Testis (tissue), 5 donors: ENCODE measurements at places on chromosomes 3 and 15.

GRCh38 chr15:69084404-69085030 is 70.0 kb downstream of the NOX5 start:
- DNase-seq: no peak

GRCh38 chr3:101219842-101220560 is 100.4 kb downstream of the IMPG2 start:
- no peak for DNase-seq

- no peak for DNase-seq
Measured at GRCh38 chr3:59563072-59563605, 513.3 kb upstream of the CFAP20DC start.

DNA sequence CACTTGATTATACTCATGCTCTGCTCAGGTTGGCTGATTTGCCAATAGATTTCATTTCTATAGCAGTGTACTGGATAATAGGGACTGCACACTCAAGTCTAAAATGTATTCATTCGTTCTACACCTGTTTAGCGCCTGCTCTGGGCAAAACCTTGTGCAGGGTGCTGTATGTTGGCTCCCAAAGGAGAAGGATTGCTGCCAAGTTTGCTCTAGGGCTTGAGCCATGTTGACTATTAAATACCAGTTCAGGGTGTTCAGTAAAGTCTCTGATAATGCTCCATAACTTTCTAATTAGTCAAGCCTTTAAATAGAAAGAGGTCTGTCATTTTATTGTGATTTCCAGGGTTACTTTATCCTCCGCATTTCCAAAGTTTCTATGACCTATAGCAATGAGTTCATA is 470.2 kb downstream of the MAGI1 start:
- DNase-seq: no peak

DNA sequence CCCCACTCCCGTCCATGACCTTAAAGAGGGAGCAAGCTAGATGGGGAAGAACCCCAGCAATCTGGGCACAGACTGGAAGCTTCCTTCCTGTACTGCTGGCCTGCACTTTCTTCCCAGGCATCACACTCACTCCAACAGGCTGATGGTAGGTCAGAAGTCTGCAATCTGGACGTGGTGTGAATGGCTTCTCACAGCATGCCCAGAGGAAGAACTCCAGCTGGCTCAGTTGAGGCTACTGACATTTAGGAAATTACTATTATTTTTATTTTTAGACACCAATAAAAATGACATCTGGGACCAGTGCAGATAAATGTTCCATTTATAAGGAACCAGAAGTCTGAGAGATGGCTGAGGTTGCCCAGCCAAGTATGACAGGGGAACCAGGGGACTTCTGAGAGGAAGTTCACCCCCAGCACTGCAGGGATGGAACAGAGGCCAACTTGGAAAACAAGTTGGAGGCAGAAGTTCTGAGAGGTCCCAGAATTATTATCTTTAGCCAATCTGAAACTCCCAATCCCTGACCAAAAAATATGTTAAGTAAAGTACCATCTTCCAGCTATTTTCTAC is 163.8 kb upstream of the CTNNB1 start:
- no peak for DNase-seq

GRCh38 chr15:40407330-40407990 is 1.9 kb downstream of the IVD start:
- no peak for DNase-seq

DNA sequence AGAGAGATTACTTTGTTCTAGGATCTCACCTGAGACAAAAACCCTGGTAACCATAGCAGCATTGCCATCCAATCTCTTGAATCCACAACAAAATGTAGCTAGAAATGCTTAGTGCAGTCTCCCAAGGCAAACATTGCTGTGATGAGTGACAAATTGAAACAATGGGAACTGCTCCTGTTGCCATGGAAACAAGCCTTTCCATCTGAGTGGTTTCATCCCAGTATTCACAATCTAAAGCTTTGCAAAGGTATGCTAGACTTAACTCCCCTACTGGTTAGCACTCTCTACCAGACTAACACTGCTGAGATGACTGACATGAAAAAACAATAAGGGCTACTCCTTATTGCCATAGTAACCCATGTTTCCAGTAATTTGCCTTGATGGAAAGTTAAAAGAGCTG is 172.6 kb upstream of the CNTN3 start:
- DNase-seq: no peak

DNA sequence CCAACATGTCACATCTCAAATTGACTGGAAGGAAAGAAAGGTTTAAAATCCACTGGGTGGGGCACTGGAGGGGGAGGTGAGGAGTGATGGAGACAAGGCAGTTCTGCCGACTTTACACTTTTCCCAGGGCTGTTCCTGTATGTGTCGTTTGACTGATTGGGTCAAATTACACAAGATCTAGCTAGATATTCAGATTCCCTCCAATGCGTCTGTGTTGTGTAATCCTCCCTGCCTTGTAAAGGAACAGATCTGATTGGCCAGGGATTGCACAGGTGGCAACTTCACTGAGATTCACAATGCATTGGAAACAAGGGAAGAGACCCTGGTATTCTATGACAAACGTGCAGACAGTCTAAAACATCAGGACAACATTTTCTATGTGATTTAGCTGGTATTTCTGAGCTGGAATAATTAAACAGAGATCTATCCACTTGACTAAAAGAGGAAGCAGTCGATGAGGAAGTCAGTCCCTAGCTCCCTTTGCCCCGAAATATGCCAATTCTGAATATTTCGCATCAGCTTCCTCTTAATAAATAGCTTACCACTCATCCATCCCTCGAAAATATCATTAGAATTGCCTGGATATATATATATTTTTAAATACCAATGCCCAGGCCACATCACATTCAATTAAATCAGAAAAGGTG is 312.9 kb downstream of the RORA start:
- DNase-seq: no peak

GRCh38 chr3:59913645-59914044 is 863.8 kb upstream of the CFAP20DC start:
- no peak for DNase-seq

- DNase-seq: no peak
Measured at GRCh38 chr3:123333401-123333800, 115.5 kb downstream of the ADCY5 start.

DNA sequence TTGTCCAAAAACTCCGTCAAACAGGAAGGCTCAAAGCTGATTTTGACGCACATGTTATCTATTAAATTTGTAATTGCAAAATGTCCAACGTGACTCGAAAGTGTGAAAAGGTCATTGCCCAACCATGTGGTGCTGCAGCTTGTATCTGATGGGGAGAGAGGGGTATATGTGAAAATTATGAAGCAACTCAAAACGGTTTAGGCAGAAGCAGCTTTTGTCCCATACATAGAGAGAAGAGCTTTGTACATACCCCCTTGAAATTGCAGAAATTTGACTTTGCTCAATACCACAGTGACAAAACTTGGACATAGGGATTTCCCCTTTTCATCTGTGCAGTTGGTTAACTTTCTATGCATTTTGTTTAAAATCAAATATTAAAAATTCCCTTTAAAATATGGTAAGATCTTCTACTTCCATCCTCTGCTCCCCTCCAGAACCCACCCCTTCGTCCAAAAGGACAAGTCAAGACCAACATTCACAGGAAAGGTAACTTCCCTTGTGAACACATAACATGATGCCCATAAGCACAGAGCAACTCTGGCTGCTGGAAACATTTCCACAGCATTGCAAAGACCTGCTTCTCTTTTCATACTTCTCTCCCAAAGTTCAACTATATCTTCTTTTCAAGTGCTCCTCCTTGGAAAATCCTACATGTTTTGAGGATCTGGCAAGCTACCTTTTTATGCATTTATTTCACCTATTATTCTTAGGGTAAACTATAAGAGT is 253.7 kb upstream of the THBS1 start:
- no peak for DNase-seq

GRCh38 chr3:78070188-78070587 is 1030.3 kb downstream of the ROBO2 start:
- no peak for DNase-seq

DNA sequence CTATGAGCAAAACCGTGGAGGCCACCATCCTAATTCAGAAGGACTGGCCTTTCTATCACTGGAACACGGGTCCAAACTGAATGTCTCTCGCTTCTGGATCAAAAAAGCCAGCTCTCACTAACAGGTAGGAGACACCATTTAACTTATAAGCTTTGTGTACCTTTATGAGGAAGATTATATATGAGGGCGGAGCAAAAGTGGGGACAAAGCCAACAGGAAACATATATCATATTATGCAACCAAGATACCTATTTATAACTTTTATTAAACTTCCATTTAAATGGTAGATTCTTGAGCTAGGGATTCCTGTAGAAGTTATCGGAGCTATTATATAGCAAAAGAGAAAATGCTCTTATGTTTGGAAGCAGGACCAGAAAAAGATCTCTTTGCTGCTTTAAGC is 78.4 kb downstream of the IGF2BP2 start:
- no peak for DNase-seq

DNA sequence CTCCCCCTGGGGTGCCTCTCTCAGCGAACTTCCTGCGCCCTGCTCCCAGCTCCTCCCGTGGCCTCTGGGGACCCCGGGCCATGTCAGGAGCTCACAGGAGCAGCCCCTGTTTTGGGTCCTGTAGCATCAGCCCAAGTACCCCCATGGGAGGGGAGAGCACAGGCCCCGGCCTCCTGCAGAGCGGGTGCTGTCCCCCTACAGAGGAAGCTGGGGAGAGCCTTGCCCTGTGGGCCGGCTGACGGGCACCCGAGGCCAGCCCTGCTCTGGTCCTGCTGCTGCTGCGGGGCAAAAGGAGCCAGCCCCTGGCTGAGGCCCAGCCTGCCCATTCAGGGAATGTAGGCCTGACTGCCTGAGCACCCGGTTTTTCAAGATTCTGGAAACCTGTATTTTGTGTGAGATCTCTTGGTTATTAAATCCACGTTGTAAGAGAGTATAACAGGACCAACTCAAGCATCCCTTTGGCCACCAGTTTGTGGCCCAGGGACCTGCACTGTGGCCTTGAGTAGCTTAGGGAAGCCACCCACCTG is 12.4 kb downstream of the PLXNA1 start:
- DNase-seq: no peak

GRCh38 chr3:26237036-26237682 is 385.4 kb upstream of the LRRC3B start:
- DNase-seq: no peak

DNA sequence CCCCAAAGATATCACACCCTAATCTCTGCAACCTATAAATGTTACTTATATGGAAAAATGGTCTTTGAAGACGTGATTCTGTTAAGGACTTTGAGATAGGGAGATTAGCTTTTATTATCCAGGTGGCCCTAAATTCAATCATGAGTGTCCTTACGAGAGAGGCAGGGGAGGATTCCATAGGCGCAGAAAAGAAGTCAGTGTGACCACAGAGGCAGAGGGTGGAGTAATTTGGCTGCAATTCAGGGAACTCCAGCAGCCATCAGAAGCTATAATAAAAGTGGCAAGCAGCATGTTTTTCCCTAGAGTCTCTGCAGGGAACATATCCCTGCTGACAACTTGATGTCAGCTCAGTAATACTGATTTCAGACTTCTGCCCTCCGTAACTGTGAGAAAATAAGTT is 315.2 kb upstream of the ROBO2 start:
- no peak for DNase-seq

DNA sequence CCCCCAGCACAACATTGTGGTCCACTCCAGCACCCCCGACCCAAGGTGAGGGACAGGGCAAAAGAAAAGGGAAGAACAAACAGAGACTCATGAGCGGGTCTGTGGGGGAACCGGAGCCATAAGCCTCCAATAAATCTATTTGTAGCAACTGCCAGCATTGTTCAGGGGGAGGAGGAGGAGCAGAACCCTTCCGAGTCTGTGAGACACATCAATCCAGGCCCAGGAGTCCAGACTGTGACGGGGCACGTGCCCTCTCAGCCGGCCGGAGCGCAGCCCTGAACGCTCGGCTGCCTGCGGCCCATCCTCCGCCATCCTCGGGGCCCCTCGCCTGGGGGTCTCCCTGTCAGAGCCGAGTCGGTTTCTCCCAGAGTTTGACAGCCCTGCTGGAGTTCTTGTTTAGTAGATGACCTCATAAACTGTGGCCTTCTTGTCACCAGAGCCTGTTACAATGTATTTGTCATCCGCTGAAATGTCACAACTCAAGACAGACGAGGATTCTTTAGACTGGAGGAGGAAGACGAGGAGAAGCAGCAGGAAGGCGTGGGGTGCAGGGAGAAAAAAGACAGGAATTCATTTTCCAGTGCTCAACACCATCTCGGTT is 47.9 kb downstream of the TLE3 start:
- peak; percentile 82 for DNase-seq

- DNase-seq: peak; percentile 60
Measured at GRCh38 chr3:42701371-42702065, 1.1 kb downstream of the HHATL start.

GRCh38 chr3:100335434-100335833 is 877 bp downstream of the NIT2 start:
- DNase-seq: peak; percentile 22

DNA sequence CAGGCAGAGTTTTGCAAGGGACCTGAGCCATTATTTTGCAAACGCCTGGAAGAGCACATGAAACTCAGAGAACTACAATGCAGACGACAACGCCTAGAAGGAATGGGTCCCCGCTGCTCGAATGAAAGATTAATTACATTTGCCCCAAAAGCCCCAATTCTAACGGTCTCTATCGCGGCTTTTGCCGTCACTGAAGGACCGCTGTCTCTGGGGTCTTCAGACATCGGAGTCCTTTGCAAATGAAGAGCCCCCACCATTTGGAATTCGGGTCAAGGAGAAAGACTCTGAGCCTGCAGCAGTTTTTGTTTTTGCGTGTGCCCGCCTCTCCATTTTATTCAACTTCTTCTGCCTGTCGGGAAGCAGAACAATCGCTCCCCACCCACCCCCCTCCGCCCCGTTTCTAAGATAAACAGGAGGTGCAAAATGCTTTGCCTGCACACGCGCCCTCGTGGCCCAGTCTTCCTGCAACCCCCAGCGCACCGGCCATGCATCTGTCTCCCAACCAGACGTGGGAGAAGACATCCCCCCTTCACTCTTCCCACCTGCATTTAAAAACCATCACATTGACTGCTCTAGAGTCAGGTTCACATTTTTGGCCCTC is 13.5 kb downstream of the SOX2 start:
- no peak for DNase-seq

- DNase-seq: no peak
Measured at GRCh38 chr3:189712906-189713483, 81.8 kb downstream of the TP63 start.

DNA sequence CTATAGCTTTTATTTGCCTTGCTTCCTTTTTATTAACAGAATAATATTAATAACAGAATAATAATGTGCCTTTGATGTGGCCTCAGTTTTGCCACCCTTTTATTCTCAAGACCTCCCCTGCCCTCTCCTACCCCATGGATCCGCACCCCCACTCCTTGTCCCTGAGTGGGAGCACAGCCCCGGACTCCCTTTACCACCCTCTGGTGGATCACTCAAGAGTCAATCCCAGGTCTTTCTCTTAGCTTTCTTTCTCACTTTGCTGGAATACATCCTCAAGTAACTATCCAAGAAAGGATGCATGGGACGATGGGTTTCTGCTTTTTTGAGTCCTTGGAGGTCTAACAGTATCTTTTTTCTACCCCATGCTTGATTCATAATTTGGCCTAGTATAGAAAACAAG is 63.4 kb downstream of the KLF13 start:
- no peak for DNase-seq

GRCh38 chr15:99125061-99125891 is 20.4 kb downstream of the SYNM start:
- no peak for DNase-seq

- peak; percentile 42 for DNase-seq
Measured at GRCh38 chr3:133821767-133822638, 16.4 kb downstream of the SRPRB start.
